Fibroblast of skin of back (primary cell): ENCODE measurements at places on chromosomes 2 and 18.
A peak's percentile ranks its signal among the peaks of the same experiment; 100 is the strongest.

DNA sequence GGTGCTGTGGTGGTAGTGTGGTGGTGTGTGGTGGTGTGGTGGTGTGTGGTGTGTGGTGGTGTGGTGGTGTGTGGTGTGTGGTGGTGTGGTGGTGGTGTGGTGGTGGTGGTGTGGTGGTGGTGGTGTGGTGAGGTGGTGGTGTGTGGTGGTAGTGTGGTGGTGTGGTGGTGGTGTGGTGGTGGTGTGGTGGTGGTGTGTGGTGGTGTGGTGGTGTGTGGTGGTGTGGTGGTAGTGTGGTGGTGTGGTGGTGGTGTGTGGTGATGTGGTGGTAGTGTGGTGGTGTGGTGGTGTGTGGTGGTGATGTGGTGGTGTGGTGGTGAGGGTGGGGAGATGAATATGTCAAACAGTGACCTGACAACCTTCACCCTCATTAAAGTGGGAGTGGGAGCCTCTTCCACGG lies 55.6 kb upstream of the DLGAP1 start:
- no peak for DNase-seq

DNA sequence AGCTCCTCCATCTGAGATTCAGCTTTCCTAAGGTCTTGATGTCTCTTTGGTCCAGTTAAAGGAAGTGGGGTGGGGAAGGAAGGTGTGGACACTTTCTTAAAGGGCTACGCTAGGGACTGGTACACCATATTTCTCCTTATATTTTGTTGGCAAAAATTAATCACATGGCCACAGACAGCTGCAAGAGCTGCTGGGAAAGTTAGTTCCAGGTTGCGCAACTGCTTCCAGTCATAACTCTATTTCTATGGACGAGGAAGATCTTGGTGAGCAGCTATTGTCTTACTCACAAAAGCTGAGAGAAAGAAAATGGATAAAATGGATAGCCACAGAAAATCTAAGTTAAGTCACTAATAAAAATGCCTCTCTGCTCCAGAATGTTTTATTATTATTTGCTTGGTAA lies 60.7 kb upstream of the PPM1B start:
- no peak for DNase-seq

- DNase-seq = no peak
These were observed 64.0 kb upstream of the ZSWIM2 start for GRCh38 chr2:186912979-186913378.

GRCh38 chr2:101147062-101147461 lies 4.1 kb downstream of the TBC1D8 start:
- no peak for DNase-seq

- DNase-seq = no peak
These were observed 69.8 kb upstream of the KCTD1 start for GRCh38 chr18:26618135-26618534.

DNA sequence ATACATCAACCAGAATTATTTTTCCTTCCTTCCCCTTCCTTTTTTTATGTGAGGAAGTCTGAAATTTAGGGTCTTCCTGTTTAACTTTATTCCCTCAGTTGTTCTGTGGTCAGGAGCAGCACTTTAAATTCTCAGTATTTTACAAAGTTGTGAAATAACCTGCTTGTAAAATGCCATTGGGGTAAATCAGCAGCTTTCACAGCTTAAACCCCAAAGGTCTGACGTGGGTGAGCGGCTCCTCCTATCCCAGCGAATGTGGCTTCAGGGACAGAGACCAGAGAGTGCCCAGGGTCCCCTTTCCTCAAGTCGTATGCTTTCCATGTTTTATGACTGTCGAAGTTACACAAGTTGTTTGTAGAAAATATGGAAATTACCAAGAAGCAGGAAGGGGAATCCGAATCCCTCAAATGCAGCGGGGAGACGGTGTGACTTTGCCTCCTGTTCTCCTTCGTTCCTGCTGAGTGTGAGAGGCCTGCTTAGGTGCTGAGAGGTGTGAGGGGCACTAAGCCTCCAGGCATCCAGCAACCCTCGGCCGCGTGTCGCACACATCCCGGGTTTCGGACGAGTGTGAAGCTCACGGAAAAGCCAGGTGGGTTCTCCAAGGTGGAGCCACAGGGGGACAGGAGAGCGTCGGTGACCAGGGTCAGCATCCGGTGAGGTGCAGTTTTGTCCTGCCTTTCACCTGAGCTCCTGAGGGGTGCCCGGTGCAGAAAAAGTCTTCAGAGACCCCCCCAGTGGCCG lies 10.8 kb upstream of the KCNG2 start:
- no peak for DNase-seq

GRCh38 chr2:187644981-187645380 lies 90.7 kb upstream of the TFPI start:
- peak; percentile 84 for DNase-seq

DNA sequence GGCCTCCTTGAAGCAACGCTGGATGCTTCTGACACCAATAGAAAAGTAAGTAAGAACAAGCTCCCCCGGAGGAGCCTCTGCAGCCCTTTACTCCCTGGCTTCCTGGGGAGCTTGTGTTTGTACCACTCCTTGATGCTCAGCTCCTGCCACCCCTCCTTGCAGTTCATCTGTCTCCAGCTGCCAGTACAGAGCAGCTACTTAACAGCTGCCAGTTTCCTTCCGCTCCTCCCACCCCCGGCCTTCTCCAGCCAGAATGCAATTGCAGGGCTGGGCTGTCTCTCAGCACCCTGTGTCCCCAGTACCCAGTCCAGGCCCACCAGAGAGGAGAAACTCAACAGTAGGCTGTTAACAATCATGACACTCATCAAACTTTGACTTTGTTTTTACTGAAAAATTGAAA lies 109.4 kb downstream of the AOX1 start:
- DNase-seq = no peak

DNA sequence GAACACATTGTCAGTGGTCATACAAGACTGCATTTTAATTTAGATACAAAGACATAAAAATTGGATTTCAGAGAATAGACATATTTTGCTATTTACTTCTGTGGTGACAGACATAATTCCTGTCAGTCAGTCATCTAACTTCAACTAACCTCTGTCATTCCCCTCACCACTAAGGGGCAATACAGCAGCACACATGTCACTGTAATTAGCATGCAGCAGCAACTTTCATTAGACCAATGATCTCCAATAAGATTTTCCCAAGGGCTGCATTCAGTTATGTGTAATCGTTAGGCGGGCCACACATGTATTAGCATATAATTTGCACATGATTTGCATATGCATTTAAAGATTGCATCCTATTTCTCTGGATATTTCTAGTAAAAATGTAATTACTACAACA lies 624.5 kb downstream of the NR4A2 start:
- no peak for DNase-seq
